Small intestine (tissue), 16 donors: ENCODE measurements at places on chromosomes 13 and 19.

DNA sequence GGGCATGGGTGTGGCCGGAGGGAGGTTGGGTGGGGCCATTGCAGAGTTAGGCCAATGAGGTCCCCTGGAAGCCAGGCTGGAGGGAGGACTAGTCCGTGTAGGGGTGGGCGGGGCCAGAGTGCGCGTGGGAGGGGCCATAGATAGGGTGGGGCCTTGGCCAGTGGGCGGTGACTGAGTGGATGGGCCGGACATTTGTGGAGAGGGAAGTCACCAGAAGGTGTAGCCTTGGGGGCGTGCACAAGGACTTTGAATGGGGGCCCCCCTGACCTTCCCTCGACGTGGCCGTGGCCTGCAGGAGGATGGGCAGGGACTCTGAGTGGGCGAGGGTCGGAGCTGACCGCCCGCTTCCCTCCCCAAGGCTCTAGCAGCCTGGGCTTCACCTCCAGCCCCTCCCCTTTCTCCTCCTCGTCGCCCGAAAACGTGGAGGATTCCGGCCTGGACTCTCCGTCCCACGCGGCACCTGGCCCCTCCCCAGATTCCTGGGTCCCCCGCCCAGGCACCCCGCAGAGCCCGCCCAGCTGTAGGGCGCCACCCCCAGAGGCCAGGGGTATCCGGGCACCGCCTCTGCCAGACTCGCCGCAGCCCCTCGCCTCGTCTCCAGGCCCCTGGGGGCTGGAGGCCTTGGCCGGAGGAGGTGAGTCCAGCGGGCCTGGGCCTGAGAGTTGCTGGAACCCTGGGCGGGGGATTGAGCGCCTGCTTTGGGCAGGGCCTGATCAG lies 16.5 kb upstream of the B3GNT3 start:
- DNase-seq, result peak; percentile 71

DNA sequence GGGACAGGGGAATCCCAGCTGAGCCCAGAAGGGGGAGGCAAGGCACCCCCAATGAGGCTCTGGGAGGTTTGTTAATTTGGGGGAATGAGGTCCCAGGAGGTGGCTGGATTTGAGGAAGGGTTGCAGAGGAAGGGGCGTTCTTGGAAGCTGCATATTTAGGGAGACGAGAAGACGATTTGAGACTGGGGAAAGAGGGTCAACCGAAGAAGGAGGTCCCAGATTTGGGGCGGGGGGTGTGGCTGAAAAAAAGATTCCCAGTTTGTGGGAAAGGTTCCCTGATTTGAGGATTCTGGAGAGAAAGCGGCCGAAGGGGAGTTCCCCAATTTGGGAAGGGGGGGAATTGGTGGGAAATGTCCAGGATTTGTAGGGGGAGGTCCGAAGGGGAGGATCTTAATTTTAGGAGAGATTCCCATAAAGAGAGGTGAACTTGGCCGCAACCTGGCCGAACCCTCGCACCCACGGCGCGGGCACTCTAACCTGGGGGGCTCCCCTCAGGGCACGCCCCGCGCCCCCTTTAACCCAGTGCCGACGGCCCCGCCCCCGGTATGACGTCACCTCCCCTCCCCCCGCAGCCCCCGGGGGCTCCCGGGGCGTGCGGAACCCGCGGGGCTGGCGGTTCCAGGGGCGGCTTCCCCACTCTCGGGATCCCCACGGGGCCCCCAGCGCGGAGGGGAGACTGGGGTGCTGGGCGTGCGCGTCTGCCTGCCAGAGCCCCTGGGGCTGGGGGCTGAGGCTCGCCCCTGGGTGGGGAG lies 1.2 kb downstream of the PTPRS start:
- no peak for DNase-seq

GRCh38 chr13:47268270-47268669 lies 371.4 kb upstream of the HTR2A start:
- no peak for DNase-seq

DNA sequence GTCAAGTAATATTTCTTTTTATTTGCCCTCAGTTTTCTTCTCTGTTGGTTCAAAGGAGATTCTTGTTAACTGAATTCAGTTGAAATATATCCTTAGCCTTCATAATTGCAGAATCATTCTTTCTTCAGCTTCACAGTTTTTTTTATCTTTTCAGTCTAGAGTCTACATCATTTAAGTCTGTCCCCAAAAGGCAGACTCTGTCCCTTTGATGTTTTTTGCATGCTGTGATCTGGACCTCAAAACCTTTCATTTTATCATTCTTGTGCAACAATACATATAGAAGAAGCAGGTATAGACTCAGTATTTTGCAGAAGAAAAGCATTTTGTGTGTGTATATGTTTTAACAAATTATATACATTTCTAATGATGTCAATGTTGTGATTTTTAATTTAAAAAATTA lies 734.8 kb upstream of the GPC6 start:
- DNase-seq, result no peak

- DNase-seq, result no peak
These were observed 101.3 kb downstream of the GNG7 start for GRCh38 chr19:2600914-2601870.

- DNase-seq, result no peak
These were observed 177.4 kb upstream of the OBI1 start for GRCh38 chr13:78836238-78836784.

GRCh38 chr13:105116966-105117365 lies 1418.5 kb downstream of the EFNB2 start:
- no peak for DNase-seq

GRCh38 chr13:82947191-82947621 lies 935.1 kb downstream of the SLITRK1 start:
- no peak for DNase-seq
